ENCODE measurements at places on chromosomes 7 and 10.
A peak's percentile ranks its signal among the peaks of the same experiment; 100 is the strongest.

- DNase-seq, result peak; percentile 17
These were observed 51.2 kb upstream of the NXPH1 start for GRCh38 chr7:8382004-8382730.

DNA sequence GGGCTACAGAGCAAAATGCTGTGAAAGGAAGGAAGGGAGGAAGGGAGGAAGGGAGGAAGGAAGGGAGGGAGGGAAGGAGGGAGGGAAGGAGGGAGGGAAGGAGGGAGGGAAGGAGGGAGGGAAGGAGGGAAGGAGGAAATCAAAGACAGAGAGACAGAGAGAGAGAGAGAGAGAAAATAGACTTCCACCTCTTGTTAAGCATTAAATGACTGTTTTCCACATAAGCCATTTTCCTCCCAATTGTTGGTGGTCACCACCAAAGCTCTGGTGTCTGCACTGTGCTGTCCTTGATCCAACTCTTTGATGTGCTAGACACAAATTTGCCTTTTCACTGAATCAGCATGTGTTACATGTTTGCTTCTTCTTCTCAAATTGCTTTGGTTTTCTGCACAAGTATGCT, 90.7 kb upstream of the INHBA start:
- no peak for DNase-seq

GRCh38 chr10:48638739-48639527, 34.1 kb upstream of the ARHGAP22 start:
- DNase-seq, result no peak

DNA sequence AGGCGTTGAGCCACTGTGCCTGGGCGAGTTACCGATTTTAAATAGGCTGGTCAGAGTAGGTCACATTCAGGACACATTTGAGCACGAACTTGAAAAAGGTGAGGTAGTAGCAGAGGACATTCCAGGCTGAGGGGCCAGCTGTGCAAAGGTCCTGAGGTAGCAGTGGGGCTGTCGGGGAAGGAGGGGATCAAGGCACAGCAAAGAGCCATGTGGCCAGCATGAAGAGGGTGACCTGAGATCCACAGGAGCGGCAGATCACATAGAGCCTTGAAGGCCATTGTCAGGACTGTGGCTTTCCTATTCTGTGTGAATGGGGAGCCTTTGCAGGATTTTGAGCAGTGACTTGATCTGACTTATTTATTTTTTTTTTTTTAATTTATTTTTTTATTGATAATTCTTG, 6.5 kb downstream of the ZAN start:
- DNase-seq, result no peak

DNA sequence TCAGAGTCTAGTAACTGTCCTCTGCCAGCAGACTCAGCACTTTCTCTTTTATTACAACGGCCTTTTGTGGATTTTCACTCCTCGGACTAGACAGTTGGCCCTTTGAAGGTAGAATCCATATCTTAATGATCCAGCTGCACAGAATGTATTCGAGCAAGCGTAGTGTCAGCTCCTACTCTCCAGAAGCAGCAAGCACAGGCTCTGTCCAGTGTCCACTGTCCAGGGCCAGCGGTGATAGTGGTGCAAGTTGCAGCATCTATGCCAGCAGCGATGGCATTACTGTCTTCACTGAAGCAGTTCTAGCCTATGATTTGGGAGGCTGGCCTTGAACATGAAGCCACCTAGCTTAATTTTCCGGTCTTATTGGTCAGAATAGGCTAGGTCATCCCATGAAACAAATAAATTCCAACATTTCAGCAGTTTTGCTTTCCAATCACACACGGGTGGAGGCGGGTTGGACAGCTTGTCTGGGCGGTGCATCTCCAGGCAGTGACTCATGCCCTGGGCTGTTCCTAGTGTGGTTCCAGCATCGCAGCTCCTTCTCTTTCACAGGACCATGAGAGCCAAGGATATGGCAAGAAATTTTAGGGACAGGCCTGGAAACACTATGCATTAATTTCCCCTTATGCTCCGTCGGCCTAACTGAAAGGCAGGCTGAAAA, 108.6 kb upstream of the KCNMA1 start:
- no peak for DNase-seq

DNA sequence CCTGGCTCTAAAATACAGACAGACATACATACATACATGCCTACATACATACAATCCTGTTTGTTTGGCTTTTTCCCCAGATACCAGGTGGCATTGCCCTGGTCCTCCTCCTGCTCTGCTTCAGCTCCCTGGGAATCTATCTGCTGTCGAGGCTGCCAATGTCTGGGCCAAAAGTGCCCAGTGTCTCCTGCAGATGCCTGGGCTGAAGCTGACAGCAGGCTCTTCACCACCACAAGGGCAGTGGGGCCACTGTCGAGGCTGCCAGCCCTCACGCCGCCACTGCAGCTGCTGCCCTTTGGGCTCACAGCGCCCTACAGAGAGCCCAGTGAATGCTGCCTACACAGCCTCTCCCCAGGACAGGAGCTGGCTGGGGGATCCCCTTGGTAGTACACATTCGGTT, 18.0 kb upstream of the STN1 start:
- DNase-seq, result no peak

DNA sequence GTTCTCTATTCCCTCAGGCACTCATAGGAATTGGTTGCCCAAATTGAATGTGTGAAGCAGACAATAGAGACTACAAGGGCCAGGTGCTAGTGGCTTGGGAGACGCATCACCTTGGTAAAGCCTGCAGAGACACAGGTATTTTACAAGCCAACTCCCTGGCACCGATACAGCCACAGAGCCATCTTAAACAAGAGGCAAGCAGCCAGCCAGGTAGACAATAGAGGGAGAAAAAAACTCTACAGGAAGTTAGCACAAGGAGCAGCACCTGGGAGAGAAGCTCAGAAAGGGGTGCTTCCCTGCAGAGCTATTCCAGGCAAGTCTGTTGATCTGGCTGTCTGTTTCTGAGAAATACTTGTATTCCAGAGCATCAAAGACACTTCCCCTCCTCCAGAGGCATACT, 43.0 kb upstream of the CDK1 start:
- no peak for DNase-seq

DNA sequence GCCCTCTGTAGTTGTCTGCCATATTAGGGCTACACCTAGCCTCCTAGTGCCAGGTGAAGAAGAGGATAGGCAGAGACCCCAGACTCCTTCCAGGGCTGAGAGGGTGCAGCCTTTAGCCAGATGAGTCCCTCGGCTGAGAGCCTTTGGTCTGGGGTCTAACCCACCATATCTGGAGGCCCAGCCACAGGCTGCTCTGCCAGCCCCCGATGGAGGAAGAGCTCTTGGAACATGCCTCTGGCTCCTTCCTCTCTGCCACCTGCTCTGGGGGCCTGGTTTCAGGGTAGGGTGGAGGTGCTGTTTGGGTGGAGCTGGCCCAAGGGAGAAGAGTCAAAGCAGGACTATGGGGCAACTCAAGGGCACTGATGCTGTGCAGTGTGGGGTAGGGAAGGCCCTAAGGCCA, 1.4 kb downstream of the LRRC18 start:
- DNase-seq, result no peak

- DNase-seq, result no peak
These were observed 166.6 kb upstream of the MKLN1 start for GRCh38 chr7:131161103-131161502.

GRCh38 chr10:114560144-114560543, 97.9 kb downstream of the ABLIM1 start:
- no peak for DNase-seq

DNA sequence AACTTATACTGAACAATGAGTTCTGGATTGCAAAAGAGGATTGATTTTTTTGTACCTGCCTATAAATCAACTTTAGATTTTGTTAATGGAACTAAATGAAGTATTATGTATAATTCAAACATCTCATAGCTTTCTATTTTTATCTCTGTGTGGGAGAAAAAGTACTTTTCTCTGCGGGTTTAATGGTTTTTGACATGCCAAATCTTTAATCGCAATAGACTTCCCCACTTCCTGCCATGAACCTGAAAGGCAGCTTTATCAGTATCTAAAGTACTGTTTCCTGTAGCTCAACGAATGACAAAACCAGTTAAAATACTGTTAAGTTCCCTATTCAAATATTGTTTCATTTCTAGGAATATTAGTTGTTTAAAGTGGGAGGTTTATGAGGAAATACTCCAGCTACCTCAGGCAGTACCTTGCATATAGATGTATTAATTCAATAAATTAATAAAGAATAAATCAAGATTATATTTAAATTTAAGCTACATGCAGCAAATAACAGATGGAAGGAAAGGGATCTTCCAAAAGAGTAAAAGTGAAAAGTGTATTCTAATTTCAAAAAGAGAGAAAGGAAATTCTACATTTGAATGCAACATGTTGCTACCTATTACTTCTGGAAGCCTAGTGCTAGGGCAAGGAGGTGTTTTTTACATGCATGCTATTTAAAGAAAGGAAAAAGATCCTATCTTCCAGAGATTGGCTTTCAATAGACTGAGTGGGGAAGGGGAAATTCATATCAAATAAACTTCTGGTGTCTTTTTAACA, 75.9 kb downstream of the SVOPL start:
- no peak for DNase-seq

- no peak for DNase-seq
These were observed 72.7 kb downstream of the SEM1 start for GRCh38 chr7:96636979-96637378.

DNA sequence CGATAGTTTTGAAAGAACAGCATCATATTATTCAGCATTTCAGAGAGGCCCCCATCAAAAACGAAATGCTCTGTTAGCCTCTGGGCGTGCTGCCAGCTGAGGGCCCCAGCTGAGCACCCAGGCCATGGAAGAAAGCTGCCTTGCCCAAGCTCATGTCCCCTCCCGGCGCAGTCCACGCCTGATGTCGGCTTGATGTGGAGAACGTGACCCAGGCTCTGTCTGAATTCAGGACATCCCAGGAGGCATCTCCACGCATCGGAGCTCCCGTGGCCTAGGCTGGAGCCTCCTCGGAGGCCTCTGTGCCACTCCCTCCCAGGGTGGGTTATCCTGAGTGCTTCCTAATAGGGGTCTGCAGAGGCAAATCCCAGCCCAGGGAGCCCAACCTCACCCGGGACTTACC, 218.3 kb upstream of the AKR1E2 start:
- DNase-seq, result peak; percentile 21

DNA sequence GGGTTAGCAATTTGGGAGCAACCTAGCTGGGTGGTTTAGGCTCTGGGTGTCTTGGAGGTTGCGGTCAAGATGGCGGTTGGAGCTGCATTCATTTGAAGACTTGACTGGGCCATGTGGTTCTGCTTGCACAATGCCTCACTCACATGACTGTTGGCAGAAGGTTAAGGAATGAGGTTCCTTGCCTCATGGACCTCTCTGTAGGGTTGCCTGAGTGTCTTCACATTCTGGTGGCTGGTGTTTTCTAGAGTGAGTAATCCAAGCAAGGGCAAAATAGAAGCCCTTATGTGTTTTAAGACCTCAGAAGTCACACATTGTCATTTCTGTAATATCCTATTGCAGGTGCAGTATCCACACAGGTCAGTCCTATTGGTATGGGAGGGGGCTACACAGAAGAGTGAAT, 52.0 kb downstream of the CDK14 start:
- no peak for DNase-seq

DNA sequence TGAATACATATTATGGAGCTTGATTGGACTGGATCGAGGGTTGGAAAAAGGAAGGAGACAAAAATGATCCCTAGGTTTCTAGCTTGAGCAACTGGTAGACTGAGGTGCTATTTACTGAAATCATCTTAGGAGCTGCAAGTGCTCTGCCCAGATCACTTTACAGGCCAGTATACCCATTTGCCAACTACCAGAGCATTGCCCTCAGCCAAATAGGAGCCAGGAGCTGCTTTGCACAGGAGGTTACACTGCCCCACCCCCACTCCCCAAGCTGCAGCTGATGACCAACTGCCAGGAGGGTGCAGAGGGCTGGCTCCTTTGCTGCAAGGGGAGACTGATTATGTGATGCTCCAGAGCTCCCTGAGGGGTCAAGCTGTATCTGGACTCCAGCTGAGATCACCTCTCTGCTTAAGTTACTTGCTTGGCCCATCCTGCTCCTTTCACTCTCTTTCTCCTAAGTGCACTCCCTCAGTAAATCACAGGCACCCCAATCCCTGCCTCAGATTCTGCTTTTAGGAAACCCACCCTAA, 275.4 kb downstream of the ZEB1 start:
- DNase-seq, result no peak

- DNase-seq, result no peak
These were observed 337.5 kb downstream of the RPS24 start for GRCh38 chr10:78371136-78371535.

- no peak for DNase-seq
These were observed 5.0 kb upstream of the MSMB start for GRCh38 chr10:46050941-46051623.

- no peak for DNase-seq
These were observed 67.7 kb downstream of the COL13A1 start for GRCh38 chr10:69869291-69869961.

DNA sequence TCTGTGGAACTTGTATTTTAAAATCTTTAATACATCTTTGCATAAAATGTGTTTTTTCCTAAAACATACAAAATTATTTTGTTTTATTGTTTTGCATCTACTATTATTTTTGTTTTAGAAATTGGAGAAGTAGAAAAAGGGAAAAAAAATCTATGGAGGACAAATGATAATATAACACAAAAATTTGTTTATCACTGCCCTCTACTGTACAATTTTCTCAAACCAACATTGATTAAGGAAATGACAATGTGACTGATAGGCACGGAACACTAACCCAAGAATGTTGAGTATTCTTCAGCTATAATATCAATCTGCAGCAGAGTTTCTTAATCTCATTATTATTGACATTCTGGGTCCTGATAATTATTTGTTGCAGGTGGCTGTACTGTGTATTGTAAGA, 9.5 kb upstream of the ING3 start:
- DNase-seq, result no peak

DNA sequence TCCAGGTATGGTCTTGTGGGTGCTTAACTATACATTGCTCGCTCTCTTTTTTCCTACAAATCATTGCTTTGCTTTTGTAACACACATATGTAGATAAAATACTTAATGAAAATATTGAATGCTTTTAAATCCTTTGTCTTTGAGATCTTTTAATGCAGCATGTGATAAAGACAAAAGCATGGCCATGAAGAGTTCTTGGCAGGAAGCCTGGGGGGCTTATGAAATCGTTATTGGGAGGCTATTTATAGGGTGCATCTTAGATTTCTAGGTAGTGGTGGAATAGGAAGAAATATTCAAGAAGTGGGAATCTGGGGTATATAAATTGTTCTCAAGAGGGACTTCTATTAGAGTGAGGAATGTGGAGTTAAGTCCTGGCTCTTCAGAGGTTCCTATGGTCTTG, 21.9 kb downstream of the UBE2D1 start:
- no peak for DNase-seq
